ENCODE measurements at places on chromosomes 2 and 18.

GRCh38 chr2:136118819-136119716 lies 1.1 kb upstream of the CXCR4 start:
- DNase-seq = no peak

DNA sequence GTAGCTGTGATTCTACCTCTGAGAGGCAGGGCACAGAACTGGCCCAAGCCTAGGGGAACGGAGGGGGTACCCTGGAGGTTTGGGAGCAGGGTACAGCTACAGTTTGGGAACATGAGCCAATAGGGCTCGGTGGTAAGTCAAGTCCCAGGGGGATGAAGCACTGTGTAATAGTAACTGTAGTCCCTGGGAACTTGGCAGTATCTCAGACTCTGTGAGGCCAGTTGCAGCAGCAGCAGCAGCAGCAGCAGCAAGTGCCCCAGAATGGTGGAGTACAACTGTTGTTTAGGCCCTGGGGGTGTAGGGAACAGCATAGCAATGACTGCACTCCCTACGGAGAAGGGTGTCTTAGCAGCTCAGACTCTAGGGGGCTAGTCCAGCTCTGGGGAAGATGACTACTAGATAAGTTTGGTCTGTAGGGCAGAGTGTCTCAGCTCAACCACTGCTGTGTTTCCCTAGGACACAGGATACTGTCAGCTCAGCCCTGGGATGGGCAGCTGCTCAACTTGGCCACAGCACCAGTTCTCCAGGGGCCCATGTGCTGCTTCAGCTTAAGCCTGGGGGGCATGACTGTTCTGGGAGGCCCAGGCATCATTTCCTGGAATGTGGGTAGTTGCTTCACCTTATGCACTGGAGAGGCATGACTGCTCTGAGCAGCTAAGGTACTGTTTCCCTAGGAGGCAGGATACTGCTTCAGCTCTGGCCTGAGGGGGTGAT lies 20.5 kb downstream of the CARF start:
- no peak for DNase-seq

DNA sequence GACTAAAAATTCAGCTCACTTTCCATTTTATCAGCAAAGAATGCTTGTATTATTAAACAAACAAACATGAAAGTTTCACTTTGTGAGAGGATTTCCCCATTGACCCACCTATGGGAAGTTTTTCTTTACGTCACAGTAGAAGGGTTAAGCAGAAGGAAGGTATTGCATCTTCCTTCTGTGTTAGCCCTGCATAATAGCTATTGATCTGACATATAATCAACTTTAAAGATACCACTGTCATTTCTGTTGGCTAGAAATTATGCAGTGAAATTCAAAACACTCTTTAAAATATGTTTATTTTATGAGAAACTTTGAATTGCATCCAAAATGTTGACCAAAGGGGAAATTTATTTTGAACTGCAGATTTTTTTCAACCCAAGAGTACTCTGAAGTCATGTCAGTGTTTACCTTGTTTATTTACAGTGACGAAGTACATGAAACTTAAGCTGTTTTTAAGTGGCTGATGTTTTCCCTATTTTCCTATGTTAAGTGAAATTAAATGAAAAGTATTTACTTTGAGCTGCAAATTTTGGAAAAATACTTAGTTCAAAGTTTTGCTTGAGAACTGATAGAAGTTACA lies 566.4 kb downstream of the ZEB2 start:
- no peak for DNase-seq

GRCh38 chr2:117514371-117514770 lies 300.1 kb upstream of the DDX18 start:
- no peak for DNase-seq

- no peak for DNase-seq
Observed at GRCh38 chr18:7987284-7987976, 420.3 kb downstream of the PTPRM start.

DNA sequence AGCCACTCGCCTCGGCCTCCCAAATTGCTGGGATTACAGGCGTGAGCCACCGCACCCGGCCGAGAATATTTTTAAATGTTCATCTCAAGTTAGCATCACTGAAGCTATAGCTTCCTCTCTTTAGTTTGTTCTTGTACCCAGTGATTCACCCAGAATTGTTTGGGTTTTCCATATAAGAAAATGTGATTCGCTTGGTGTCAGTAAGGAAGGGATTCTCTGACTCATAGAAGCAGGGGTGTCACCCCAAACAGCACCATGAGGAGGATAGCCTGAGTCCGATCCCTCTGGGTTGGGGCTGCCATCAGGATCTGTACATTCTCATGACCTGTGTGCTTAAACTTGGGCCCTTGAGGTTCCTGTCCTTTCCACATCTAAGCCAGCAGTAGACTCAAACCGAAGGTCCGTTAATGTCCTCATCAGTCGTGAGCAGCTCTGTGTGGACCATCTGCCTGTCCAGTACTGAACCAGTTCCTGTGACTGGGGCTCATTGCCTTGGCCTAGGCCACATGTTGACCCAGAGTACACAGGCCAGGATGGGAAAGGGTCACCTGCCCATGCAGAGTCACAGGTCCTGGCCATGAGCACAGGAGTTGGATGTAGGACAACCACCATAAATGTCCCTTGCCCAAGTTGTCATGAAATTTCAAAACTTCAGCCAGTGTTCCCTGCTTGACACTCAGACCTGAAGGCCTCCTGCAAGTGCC lies 311.9 kb downstream of the GBX2 start:
- DNase-seq = no peak

DNA sequence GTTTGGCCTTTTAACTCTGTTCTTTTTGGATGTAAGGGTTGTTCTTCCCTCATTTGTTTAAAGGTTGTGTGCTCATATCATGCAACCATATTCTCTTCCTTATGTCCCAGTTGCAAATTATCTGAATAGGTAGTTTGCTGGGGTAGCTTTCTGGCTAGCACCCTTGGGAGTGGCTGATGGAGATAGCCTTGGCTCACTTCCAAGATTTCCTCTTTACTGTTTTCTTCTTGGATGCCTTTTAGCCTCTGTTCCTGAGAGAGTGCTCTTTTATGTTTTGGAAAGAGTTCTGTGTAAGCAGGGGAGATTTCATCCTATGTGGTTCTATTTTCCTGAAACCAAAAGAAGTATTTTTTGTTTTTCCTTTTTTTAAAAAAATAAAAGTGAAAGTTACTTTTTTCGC lies 25.4 kb downstream of the USP14 start:
- no peak for DNase-seq

All from putamen (tissue), 1 donor.